Glutamatergic neuron (in vitro differentiated cells): ENCODE measurements at places on chromosomes 12 and 14.

- DNase-seq: no peak
- H3K36me3 ChIP-seq: peaks cover 7% of the 10 kb centered on the region
- no peaks in the 10 kb centered on the region for H3K4me1 ChIP-seq
- peaks cover 2% of the 10 kb centered on the region for H3K27me3 ChIP-seq
- no peak overlapping the region for H3K4me3 ChIP-seq
- H3K27ac ChIP-seq: no peak overlapping the region
These were observed 23.2 kb upstream of the RAP1B start for GRCh38 chr12:68587448-68587873.

GRCh38 chr12:113119980-113120669 is 15.4 kb downstream of the RASAL1 start:
- no peak overlapping the region for H3K27ac ChIP-seq
- no peak overlapping the region for H3K4me3 ChIP-seq
- H3K4me1 ChIP-seq: no peaks in the 10 kb centered on the region
- H3K27me3 ChIP-seq: peaks cover 7% of the 10 kb centered on the region
- H3K36me3 ChIP-seq: peaks cover 11% of the 10 kb centered on the region

- no peaks in the 10 kb centered on the region for H3K4me1 ChIP-seq
- no peak for DNase-seq
- no peak overlapping the region for H3K27ac ChIP-seq
- no peaks in the 10 kb centered on the region for H3K27me3 ChIP-seq
These were observed 23.0 kb upstream of the RAB21 start for GRCh38 chr12:71731439-71732356.

DNA sequence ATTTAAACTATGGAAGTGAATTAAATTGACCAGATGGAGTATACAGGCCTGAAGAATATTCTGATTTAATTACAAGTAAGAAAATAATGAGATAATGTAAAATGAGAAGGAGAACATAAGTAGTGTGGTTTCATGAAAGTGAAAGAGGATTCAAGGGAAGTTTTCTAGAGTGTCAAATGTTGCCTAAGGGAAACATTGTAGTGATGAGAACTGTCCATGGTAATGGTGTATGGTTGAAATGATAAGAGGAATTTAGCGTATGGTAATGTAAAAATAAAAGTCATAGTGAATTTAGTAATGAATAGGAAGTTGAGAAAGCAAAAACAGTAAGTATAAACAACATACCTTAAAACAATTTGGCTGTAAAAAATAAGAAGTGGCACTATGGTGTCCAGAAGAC is 1954.6 kb upstream of the FLRT2 start:
- H3K27ac ChIP-seq: no peak overlapping the region
- H3K36me3 ChIP-seq: no peaks in the 10 kb centered on the region
- DNase-seq: no peak
- H3K4me3 ChIP-seq: no peak overlapping the region
- no peaks in the 10 kb centered on the region for H3K27me3 ChIP-seq

GRCh38 chr14:82621881-82622450 is 1088.3 kb upstream of the SEL1L start:
- H3K27ac ChIP-seq: no peak overlapping the region
- no peaks in the 10 kb centered on the region for H3K4me1 ChIP-seq
- H3K27me3 ChIP-seq: no peaks in the 10 kb centered on the region
- H3K36me3 ChIP-seq: no peaks in the 10 kb centered on the region
- DNase-seq: no peak

DNA sequence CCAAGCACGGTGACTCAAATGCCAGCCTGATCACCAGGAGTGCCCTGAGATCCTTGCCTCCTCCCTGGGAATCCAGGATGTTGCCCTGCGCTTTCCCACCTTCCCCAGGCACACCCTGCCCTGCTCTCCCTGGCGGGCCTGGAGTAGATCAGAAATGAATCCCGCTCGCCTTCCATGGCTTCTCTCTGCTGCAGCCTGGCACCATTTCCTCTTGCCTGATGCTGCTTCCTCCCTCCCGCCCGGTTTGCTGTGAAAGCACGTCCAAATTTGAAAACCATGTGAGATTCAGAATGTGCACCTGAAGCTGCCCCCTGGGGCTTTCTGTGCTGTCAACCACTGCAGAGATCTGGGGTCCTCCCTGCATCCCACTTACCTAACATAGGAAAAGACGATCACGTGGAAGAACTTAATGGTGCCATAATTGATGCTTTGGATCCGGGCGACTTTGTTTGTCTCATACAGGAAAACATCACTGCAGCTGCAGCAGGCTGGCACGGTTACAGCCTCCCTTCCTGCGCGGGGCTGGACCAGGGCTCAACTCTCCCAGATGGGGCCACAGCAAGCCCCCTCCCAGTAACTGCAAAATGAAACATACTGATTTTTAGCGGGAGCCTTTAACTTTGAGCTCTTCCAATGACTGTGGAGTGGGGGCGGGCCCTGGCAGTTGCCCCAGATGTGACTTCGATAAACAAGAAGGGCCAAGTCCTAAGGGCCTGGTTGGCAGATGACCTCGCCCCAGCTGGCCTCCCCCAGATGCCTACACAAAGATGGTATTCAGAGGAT is 24.9 kb upstream of the C12orf76 start:
- peaks cover 8% of the 10 kb centered on the region for H3K4me1 ChIP-seq
- no peak overlapping the region for H3K27ac ChIP-seq
- H3K4me3 ChIP-seq: no peak overlapping the region
- H3K36me3 ChIP-seq: no peaks in the 10 kb centered on the region
- DNase-seq: no peak

DNA sequence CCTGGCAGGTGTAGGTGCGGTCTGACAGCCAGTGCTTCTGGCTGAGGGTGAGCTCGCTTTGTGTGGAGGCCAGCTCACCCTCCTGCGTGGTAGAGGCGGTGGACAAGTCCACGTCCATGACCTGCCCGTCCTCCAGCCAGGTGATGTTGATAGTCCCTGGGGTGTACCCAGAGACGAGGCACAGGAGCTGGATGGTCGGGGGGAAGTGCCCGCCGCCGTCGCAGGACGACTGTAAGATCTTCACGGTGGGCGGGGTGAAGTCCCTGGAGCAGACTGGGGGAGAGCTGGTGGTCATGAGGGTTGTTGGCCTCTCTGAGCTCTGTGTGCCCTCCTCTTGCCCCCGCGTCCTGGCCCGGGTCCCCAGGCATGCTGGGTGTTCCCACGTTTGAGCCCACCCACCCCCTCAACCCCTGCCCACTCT is 74.6 kb downstream of the TMEM121 start:
- H3K27ac ChIP-seq: no peak overlapping the region
- H3K4me1 ChIP-seq: no peaks in the 10 kb centered on the region
- H3K36me3 ChIP-seq: no peaks in the 10 kb centered on the region

GRCh38 chr12:32240831-32241230 is 134.2 kb downstream of the BICD1 start:
- H3K36me3 ChIP-seq: peaks cover 19% of the 10 kb centered on the region
- peak overlapping the region; percentile 29 for H3K27ac ChIP-seq
- peaks cover 29% of the 10 kb centered on the region for H3K4me1 ChIP-seq
- DNase-seq: no peak
- peak overlapping the region; percentile 18 for H3K4me3 ChIP-seq
- peaks cover 8% of the 10 kb centered on the region for H3K27me3 ChIP-seq

DNA sequence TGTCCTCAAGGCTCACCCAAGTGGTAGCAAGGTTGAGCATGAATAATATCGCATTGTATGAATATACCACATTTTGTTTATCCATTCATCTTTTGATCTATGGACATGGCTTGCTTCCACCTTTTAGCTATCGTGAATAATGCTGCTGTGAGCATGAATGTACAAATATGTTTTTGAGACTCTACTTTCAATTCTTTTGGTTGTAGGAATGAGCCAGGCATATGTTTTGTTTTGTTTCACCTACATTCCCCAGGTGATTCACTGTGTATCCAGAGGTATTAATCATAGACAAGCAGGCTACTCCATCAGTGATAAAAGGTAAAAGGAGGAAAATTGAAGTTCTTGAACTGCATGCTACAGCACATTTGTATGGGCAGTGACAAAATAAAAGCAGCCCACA is 35.8 kb downstream of the CDKL1 start:
- H3K27ac ChIP-seq: no peak overlapping the region
- H3K27me3 ChIP-seq: peaks cover 2% of the 10 kb centered on the region
- H3K4me1 ChIP-seq: no peaks in the 10 kb centered on the region
- no peak overlapping the region for H3K4me3 ChIP-seq

GRCh38 chr14:31536201-31536960 is 24.8 kb upstream of the NUBPL start:
- no peak for DNase-seq
- no peaks in the 10 kb centered on the region for H3K36me3 ChIP-seq
- no peaks in the 10 kb centered on the region for H3K4me1 ChIP-seq
- no peaks in the 10 kb centered on the region for H3K27me3 ChIP-seq

GRCh38 chr14:58068306-58068705 is 83.7 kb downstream of the ARMH4 start:
- H3K27me3 ChIP-seq: no peaks in the 10 kb centered on the region
- H3K4me3 ChIP-seq: no peak overlapping the region
- H3K4me1 ChIP-seq: no peaks in the 10 kb centered on the region
- H3K27ac ChIP-seq: no peak overlapping the region
- H3K36me3 ChIP-seq: no peaks in the 10 kb centered on the region

DNA sequence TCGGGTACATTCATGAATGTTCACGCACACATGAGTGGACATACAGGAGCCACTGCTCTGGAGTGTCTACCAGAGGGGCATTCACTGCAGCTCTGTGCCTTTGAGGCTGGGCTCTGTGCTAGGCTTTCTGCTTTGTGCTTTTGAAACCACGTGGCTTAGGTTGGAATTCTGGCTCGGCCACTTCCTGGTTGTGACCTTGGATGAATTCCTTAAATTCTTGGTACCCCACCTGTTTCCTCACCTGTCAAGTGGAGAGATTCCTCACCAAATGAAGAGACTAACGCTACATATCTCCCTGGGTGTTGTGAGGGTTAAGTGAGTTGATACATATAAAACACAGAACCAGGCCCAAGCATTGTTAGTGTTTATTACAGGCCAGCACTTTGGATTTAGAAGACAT is 842.8 kb downstream of the VRK1 start:
- DNase-seq: no peak
- H3K27ac ChIP-seq: peak overlapping the region; percentile 100
- H3K27me3 ChIP-seq: peaks cover 14% of the 10 kb centered on the region
- no peaks in the 10 kb centered on the region for H3K36me3 ChIP-seq
- peaks cover 43% of the 10 kb centered on the region for H3K4me1 ChIP-seq

DNA sequence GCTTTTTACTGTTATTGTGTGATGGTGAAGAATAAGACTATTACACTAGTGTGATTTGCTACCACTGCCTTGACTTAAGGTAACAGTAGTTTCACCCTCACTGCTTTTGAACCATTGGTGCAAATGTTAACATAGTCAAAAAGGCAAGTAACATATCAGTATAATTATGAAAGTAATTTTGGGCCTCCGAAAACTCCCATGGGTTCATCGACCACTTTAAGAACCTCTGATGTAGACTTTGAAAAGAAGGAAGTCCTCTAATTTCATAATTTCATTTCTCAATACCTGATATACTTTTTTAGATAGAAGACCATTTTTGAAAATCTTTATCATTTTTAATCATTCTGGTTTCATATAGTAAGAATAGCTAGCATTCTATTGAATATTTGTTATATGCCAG is 57.7 kb downstream of the ETNK1 start:
- H3K4me3 ChIP-seq: no peak overlapping the region
- no peaks in the 10 kb centered on the region for H3K27me3 ChIP-seq
- H3K4me1 ChIP-seq: no peaks in the 10 kb centered on the region
- H3K36me3 ChIP-seq: no peaks in the 10 kb centered on the region

DNA sequence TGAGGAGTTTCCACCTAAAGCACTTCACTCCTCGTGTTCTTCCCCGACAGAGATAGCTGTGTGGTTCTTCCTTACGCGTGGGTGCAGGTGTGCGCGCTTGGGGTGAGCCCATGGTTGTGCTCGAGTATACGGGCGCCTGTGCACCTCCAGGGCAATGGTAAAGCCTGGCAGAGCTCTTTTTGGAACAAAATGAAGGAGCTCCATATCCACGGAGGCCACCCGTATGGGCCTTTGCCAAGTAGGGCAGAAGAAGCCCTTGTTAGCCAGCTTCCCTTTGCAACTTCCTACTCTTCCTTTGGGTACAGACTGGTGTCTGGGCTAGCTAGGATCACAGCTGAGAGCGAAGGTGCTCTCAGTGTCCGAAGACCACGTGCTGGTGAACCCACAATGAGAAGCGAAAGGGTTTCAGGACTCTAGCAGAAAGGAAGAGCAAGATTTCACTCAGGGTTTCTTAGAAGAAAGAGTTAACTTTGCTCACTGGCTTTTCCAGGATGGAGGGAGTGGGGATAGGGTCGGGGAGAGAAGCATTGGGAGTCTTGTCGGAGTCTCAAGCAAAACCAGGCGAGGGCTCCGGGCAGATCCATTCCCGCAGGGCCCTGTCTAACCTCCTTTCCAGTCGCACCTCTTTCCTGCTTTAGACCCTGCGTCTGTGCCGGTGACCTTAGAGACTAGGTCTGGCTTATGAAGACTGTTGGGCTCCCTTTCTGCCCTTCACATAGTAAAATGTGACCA is 960 bp upstream of the LRFN5 start:
- peaks cover 23% of the 10 kb centered on the region for H3K27me3 ChIP-seq
- H3K4me1 ChIP-seq: peaks cover 13% of the 10 kb centered on the region
- peak overlapping the region; percentile 82 for H3K4me3 ChIP-seq
- H3K27ac ChIP-seq: peak overlapping the region; percentile 12
- DNase-seq: peak; percentile 63

DNA sequence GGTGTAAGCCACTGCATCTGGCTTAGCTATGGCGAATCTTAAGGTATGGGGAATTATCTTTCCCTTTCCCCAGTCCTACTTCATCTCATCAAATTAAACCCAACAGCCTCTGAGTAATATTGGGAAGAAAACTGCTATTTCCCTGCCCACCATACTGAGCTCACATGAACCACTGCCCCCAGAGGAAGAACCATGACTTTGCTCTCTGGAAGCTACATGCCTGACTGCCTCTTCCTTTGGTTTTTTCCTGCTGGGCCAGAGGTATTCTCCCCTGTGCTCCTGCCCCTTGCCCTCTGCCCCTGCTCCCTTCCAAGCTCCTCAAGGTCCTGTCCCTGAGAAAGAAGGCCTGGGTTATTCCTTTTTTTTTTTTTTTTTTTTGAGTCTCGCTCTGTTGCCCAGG is 15.2 kb downstream of the RILPL2 start:
- H3K4me3 ChIP-seq: no peak overlapping the region
- no peaks in the 10 kb centered on the region for H3K27me3 ChIP-seq
- no peak overlapping the region for H3K27ac ChIP-seq
- no peaks in the 10 kb centered on the region for H3K4me1 ChIP-seq
- no peaks in the 10 kb centered on the region for H3K36me3 ChIP-seq

- H3K36me3 ChIP-seq: no peaks in the 10 kb centered on the region
- H3K4me3 ChIP-seq: peak overlapping the region; percentile 83
- H3K4me1 ChIP-seq: peaks cover 42% of the 10 kb centered on the region
- H3K27ac ChIP-seq: peak overlapping the region; percentile 55
- peaks cover 8% of the 10 kb centered on the region for H3K27me3 ChIP-seq
- peak; percentile 78 for DNase-seq
These were observed 13.2 kb upstream of the TIGAR start for GRCh38 chr12:4307593-4308333.

GRCh38 chr12:27060740-27061139 is 21.6 kb downstream of the C12orf71 start:
- H3K36me3 ChIP-seq: no peaks in the 10 kb centered on the region
- H3K27me3 ChIP-seq: peaks cover 1% of the 10 kb centered on the region
- DNase-seq: no peak
- no peak overlapping the region for H3K4me3 ChIP-seq
